ENCODE measurements at places on chromosomes 4 and X.
A peak's percentile ranks its signal among the peaks of the same experiment; 100 is the strongest.

- no peak for DNase-seq
These were observed 23.1 kb upstream of the DHRSX start for GRCh38 chrX:2523911-2524310.

DNA sequence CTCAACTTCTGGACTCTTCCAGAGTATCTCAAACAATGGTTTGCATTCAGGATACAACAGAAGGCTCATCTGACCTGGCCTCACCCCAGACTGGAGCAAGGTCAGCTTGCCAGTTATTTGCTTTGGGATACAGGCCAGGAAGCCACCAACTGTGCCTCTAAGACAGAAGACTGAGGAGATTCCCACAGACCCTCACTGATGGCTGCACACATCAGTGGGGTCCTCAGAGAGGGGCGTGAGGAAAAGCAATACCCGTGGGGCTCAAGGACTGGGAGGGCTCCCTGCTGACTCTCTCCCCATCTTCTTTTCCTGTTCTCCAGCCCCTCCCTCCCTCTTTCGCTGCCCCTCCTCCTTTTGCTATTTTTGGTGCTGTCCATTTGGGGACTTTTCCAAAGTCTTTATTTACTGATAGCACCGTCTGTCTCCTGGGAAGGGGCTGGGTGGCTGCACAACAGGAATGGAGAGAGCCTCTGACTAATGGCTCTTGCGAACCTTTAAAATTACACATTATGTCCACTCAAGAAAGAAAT lies 23.2 kb downstream of the RELL1 start:
- DNase-seq = no peak

GRCh38 chr4:112167794-112168193 lies 22.5 kb downstream of the FAM241A start:
- no peak for DNase-seq

DNA sequence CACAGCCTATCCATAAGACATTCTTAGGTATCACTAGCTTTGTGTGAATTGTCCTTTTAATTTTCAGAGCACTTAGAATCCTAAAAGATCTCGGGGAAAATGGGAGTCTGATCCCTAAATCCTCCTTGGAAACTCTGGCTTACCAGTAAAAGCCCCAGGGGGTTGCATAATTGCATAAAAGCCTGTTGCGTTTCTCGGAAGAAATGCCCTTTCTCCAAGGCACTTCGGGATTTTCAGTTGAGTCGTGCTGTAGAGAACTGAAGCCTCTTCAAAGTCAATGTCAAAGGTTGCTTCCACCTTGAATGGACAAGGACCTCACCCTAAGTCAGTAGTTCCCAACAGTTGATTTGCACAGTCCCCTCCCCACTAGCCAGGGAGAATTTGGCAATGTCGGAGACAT lies 20.8 kb downstream of the FAM184B start:
- DNase-seq = no peak

GRCh38 chrX:118976599-118977340 lies 2.4 kb downstream of the LONRF3 start:
- DNase-seq = peak; percentile 22

DNA sequence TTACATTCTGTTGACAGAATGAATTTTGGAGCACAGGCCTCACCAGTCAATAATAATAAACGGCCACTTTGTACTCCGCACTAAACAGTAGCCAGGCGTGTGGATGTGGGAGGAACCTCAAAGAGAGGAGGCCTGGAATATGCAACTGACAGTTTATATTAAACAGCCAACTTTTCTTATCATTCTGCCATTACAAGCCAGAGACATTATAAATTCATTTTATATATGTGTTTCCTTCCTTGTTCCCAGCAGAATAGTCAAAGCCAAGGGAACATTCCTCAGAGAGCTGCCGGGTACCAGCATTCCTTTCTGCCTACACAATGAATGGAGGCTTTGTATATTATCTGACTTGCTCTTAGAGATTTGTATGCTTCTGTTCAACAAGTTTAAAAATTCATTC lies 436.5 kb upstream of the FTHL17 start:
- no peak for DNase-seq

DNA sequence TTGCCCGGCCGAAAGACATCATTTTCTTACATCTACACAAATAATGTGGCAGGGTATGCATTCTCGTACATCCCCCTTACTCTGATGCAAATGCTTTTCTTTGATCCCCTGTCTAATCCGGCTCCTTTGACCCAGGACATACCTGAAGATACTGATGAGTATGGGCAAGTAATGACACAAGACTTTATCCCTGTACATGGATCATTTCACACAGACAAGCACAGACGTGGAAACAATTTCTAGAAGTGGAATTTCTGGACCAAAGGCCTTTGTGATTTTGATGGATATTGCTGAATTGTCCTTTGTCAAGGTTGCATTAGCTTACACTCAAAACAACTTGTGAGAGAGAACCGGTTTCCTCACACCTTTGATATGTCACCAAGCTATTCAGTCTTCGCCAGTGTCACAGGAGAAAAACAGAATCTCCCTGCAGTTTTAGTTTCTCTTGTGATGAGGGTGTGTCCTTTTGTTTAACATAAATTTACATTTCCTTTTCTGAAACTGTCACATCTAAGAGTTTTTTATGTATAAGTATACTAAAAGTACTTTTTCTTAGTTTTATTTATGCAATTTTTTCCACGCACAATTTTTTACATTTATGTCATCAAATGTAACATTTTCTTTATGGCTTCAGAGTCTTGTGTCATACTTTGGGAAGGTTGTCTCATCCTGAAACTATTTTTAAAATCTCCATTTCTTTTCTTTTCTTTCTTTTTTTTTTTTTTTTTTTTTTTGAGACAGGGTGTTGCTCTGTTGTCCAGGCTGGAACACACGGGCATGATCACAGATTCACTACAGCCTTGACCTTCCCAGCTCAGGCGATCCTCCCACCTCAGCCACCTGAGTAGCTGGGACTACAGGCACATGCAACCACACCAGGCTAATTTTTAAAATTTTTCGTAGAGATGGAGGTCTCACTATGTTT lies 25.2 kb downstream of the RWDD4 start:
- no peak for DNase-seq

DNA sequence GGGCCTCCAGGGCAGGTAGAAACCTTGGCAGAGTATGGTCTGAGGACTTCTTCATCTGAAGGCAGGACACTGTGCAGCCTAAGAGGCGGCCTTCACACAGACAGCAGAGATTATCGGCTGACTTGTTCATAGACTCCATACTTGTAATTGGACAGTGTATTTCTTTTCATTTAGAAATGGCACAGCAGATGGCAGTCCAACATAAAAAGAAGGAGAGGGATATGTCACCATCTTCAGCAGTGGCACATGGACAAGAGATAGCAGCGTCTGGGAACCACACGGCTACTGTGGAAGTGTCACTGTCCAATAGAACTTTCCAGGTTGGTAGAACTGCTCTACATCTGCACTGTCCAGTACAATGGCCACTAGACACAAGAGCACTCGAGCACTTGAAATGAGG lies 21.7 kb upstream of the GEMIN8 start:
- DNase-seq = no peak

GRCh38 chr4:3775005-3775404 lies 8.8 kb downstream of the ADRA2C start:
- DNase-seq = no peak

DNA sequence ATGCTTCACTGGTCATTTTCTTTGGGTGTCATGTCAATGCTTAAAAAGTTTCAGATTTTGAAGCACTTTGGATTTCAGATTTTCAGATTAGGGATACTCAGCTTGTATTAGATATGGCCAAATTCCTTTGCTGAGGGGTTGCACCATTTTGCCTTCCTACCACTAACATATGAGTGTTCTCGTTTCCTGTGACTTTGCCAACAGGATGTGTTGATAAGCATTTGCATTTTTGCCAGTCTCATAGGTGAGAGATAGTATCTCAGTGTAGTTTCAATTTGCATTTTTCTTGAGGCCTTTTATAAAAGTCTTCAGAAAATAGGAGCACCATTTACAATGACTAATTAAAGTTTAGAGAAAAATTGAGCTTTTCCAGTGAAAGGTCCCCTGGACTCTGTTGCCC lies 71.6 kb upstream of the CLCN4 start:
- no peak for DNase-seq

GRCh38 chr4:163600727-163601126 lies 106.2 kb downstream of the TMA16 start:
- no peak for DNase-seq

DNA sequence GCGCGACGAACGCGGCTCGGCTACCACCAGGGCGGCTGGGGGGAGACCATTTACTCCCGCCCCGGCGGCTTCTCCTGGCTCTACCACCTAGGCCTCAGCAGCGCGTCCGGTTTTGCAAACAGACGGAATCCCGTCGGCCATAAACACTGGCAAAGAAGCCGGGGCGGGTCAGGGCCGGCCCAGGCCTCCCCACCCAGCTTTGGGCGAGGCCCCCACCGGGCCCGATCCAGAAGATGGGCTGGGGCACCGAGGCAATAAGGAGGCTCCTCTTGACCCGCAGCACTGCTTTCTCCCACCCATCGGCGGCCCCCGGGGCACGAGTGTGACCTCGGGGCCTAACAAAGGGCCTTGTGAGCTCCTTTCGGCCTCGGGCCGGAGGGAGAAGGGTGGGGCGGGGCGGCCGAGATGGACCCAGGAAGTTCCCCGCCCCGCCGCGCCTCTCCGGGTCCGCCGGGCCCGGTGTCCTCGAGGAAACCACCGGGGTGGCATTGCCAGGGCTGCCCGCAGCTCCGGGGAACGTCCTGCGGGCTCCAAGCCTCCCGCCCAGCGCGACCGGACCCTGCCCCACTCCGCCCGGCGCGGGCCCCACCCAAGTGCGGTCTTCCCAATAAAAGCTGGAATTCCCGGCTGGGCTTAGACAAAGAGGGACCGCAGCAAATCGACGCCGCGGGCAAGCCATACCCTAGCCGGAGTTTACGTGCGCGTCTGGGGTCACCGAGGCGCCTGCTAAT lies 5.9 kb downstream of the BCOR start:
- no peak for DNase-seq

- DNase-seq = no peak
These were observed 66.4 kb downstream of the CDKL5 start for GRCh38 chrX:18491587-18492340.

GRCh38 chr4:36321176-36321575 lies 39.8 kb downstream of the DTHD1 start:
- no peak for DNase-seq
